Stimulated activated CD8-positive, alpha-beta memory T cell treated with anti-CD3 and anti-CD28 coated beads, Interleukin-7, amount 100 ng/mL, for 1 hour (primary cell): ENCODE measurements at places on chromosomes 4 and X.

- no peak for DNase-seq
These were observed 21.0 kb upstream of the UBA6 start for GRCh38 chr4:67721770-67722597.

DNA sequence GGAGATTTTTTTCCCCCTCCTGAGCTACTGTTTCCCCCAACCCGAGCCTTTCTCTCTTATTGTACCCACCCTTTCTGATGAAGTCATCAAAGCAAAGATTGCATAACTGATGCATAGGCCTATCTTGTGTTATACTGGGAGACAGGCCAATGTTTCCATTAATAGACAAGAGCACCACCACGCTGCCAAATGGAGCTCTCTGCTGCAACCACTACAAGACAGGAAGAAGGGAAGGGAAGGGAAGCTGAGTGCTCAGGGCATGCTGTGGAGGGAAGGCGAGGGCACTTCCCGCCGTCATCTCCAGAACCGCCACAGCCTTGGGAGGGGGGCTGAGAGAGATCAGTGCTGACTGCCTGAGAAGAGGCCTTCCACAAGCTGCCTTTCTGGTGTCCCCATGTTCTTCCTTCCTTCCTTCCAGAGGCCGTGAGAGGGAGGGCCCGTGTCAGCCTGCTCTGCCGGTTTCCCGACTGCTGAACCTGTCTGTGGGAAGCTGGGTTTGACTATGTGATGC lies 75.0 kb downstream of the MGST2 start:
- DNase-seq = no peak

DNA sequence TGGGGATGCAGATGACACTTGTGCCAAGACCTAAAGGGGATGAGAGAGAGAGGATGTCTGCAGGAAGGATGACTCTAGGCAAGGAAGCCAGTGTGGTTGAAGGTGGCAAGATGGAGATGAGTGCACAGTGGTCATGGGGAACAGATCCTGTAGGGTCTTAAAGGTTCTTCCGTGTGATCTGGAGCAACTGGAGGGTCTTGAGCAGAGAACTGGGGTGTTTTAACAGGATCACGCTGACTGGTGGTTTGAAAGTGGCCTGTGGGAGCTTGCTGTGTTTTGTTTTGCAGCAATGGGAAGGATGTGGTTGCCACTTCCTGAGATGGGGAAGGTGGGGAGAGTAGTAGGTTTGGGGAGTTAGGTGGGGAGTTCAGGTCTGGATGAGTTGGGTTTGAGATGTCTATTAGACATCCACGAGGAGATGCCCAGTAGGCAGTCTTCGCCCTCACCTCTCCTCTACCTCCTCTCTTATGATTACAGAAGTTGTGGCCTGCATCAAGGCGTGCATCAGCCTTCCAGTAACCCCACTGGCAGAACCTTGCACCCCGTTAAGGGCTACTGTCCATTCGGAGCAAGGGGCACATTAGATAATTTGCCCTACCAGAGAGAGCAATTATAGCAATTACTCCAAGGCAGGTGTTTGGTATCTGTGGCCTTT lies 1.4 kb upstream of the STBD1 start:
- no peak for DNase-seq

GRCh38 chr4:54781756-54782155 lies 124.0 kb downstream of the KIT start:
- no peak for DNase-seq

- DNase-seq = no peak
These were observed 31.7 kb downstream of the GAB3 start for GRCh38 chrX:154719132-154719675.

DNA sequence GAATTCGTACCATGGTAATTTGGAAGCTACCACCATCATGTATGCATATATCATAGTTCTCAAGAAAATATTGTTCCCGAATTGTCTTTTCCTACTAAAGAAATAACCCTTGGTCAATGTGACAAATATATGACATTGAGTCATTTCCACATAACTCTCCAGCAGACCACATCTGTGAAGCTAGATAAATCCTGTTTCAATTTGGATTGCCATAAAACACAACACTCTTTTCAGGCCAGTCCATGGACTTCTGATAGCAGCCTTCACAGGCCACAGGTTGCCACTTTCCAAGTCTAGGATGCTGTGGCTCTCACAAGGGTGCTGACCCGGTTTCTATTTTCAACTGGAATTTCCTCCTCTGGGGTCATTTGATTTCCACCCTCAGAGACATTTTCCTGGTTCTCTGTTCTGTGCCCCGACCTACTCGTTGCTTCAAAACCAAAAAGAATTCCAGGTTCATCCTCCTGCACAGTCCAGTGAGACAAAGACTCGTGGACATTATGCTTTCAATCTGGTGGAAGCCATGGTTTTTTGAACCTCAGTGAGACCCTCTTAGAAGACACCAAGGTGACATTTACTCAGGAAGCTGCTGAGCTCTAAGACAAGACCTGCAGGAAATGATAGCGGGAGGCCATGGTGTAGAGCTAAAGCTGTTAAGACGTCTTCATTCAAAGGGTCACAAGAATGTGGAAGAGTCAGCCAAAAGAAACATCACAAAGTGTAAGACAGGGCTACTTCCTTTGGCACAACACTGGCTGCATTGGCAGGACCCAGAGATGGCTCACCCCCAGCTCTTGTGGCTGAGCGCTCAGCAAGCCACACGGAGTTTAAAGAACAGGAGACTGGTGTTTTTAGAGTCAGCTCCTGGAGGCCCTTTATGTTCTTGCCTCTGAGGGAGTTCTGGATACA lies 119.8 kb downstream of the AMELX start:
- no peak for DNase-seq

- DNase-seq = no peak
These were observed 3.0 kb downstream of the RAB9A start for GRCh38 chrX:13691841-13692371.

GRCh38 chrX:54633641-54634040 lies 103.6 kb downstream of the GNL3L start:
- DNase-seq = no peak

DNA sequence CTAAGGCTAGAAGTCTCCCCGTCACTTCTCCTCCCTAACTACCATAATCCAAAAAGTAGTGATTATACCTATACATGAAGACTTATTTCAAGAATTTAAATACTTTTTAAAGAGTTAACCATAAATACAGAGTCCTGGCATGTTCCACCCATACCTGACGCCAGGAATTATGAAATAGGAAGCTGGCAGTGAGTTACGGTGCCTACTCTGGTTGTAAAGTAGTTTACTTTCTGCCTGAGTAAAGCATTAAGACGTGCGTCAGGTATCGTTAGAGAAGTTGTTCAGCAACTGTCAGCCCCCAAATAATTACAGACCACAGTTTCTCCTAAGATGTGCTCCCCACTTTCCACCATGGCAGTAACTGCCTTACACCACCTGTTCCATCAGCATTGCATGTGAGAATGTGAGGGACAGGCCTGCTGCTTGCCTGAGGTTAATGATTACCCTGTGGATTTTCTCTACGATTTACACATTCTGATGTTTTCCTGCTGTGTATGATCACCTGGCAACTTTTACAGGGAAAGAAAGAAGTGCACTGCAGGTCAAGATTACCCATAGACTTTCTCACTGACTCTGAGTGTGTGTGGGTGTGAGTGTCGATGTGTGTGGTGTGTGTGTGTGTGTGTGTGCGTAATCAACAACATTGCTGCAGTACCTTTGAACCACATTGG lies 92.3 kb upstream of the SLC7A11 start:
- DNase-seq = no peak

- DNase-seq = no peak
These were observed 68.3 kb downstream of the C4orf33 start for GRCh38 chr4:129164243-129164642.

DNA sequence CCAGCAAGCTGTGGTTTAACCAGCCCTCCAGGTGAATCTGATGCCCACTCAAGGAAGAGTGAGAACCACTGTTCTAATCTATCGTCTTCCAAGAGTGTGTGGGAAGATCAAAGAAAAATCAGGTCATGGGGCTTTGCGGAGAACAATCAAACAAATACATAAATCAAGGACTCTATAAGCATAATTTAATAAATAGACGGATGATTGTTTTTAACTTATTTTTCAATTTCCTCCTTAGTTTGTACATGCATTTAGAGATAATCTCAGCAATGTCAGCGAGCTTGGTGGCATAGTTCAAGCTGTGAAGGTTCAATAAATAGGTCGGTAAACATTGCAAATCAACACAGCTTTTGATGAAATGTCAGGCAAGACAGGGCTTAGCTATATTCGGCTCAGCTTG lies 84.9 kb downstream of the DMD start:
- DNase-seq = no peak

DNA sequence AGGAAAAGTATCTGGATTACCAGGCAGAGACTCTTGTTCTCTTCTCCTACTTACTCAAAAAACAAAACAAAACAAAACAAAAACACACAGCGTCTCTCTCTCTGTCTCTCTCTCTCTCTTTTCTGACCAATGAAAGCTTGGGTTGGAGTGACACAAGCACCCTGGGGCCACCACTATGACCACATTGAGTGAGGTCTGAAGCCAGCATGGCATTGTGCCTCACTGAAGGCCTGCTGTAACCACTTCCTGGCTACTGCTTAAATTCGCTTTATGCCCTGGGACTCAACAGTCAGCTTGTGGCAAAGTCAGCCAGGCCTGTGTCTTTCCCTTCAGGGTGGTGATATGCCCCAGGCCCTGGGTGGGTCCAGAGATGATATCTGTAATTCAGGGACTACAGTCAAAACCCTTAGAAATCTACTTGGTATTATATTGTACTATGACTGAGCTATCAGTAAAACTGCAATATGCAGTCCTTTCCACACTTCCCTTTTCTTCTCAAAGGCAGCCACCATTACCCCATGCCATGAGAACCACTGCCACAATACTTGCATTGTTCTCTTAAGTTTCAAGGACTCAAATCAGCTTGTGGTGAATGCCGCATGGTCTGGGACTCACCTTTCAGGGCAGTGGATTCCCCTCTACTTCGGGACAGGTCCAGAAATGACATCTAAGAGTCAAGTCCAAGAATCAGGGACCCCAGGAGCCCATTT lies 606.8 kb upstream of the KLHL4 start:
- DNase-seq = no peak
